NCI-H748 treated with DMSO at 0.1 percent for 48 hours (cell line): ENCODE measurements at places on chromosomes 3 and 15.

GRCh38 chr3:118641608-118642007, 393.0 kb downstream of the IGSF11 start:
- peak; percentile 80 for DNase-seq

DNA sequence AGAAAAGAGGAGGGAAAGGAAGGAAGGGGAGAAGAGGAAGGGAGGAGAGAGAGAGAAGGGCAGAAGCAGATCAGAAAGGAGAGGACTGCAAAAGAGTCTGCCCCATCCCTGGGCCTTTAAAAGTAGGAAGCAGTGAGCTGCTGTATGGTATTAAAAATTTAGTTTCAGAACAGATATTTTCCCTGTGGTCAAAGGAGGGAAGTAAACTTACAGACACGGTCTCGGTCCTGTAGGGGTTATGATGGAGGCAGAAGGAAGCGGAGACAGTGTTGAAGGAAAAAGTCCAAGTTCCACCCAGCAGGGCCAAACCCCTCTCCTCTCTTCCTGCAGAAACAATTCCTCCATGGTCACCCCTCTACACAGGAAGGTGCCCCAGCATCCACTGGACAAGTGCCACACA, 122.0 kb upstream of the PROK2 start:
- DNase-seq = no peak

- no peak for DNase-seq
Measured at GRCh38 chr3:61169621-61170251, 81.5 kb downstream of the FHIT start.

DNA sequence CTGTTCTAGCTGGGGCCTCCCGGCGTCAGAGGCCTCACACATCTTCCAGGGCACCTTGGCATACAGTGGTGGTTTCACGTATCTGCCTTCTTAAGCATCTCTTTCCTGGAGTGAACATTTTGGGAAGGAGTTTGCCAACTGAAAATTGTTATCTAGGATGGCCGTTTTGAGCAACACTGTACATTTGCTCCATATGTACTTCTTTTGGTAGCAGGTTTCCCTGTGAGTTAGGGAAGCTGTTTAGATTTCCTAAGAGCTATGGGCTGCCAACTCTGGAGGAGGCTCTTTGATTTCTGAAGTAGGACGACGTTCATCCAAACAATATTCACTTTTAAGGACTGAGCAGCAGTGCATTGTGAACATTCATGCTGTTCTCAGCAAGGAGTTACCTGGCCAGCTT, 665.9 kb downstream of the SQOR start:
- no peak for DNase-seq

- no peak for DNase-seq
Measured at GRCh38 chr3:116038968-116039650, 406.2 kb downstream of the LSAMP start.

DNA sequence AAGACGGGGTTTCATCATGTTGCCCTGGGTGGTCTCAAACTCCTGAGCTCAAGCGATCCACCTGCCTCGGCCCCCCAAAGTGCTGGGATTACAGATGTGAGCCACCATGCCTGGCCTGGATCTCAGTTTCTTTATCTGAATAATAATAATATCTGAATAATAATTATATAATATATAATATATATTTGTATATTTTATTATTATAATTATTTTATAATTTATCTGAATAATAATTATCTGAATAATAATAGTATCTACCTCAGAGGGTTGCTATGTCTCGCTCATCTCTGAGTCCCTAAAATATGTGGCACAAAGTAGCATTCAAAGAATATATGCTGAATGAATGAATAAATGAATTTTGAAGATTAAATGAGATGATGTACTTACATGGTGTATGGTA, 44.8 kb downstream of the TMEM40 start:
- DNase-seq = no peak

- no peak for DNase-seq
Measured at GRCh38 chr3:112437146-112438022, 61.9 kb downstream of the BTLA start.

DNA sequence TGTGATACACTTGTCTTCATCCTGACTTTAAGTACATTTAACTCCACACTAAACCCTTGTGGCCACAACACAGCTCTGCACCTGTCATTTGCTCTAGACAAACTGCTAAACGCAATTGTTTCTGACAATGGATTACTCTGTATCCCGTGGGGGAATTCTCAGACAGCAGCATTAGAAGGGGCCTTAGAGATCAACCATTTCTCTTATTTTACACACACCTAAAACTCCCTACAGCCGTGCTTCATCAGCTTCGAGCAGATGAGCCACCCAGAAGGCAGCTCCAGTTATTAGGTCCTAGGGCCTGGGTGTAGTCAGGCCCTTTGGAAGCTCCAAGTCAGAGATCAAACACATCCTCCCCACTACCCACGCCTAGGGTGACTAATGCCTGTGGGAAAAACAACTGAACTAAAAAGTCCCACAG, 1.3 kb upstream of the IL12A start:
- DNase-seq = no peak

- DNase-seq = no peak
Measured at GRCh38 chr15:88881775-88882174, 13.6 kb downstream of the HAPLN3 start.

DNA sequence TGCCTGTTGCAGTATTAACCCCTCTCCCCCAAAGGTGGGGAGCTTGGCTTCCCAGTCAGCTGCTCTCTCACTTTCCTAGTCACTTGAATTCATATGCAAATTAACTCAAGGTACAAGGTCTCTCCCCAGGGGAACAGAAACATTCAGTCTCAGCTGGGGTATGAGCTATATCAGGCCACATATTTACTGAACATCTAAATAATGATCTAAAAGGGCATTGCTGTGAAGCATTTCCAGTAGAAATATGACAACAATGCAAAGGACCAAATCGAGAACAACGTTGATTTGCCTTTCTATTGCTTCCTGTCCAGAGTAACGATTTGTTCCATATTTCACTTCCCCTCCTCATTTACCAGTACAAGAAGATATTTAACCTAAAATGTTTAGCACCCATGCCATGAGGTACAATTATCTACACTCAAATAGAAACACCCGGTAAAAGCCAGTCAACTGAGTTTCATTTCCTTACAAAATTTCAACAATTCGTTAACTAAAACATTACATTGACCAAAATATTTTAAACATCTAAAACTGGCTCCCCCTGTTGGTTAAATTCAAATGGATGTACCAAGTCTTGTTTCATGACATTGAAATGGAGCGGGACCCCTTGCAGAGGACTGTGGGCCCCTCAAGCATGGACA, 36.5 kb upstream of the KLHL6 start:
- DNase-seq = no peak

DNA sequence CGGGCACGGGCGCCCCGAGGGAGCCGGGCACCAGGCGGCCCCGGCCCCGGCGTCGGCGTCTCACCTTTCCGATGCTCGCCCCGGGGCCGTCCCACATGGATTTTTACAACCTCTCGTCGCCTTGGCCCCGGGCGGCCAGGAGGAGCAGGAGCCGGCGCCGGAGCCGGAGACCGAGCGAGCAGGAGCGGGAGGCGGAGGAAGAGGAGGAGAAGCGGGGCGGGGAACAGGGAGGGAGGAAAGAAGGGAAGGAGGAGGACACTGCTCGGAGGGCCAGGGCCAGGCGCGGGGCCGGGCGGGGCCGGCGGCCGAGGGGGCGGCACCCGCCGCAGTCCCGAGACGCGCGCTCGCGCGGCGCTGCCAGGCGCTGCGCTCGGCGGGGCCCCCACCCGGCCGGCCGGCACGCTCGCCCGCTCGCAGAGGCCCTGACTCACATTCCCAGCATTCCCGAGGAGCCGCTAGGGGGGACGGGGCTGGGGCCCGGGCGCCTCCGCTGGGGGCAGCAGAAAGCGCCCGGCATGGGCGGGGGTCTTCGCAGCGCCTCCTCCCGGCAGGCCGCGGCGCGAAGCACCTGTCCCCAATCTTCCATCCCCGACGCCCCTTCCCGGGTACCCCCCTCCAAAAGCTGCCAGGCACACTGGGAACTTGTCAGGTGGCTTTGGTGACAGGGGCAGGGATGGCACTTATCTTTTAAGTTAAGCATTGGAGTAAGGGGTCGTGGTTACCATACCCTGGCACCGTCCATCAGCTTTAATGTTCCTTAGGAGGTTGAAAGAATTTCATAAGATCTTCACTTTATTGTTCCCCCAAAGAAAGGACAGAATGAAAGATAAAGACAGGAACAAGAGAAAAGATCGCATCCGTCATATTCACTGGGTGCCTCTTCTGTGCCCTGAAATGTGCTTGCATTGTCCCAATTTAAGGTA, at the start of gene ERC2:
ERC2 (minus strand) TSS at position 284 of the 923 bp plus-strand sequence.
- DNase-seq = peak; percentile 25

DNA sequence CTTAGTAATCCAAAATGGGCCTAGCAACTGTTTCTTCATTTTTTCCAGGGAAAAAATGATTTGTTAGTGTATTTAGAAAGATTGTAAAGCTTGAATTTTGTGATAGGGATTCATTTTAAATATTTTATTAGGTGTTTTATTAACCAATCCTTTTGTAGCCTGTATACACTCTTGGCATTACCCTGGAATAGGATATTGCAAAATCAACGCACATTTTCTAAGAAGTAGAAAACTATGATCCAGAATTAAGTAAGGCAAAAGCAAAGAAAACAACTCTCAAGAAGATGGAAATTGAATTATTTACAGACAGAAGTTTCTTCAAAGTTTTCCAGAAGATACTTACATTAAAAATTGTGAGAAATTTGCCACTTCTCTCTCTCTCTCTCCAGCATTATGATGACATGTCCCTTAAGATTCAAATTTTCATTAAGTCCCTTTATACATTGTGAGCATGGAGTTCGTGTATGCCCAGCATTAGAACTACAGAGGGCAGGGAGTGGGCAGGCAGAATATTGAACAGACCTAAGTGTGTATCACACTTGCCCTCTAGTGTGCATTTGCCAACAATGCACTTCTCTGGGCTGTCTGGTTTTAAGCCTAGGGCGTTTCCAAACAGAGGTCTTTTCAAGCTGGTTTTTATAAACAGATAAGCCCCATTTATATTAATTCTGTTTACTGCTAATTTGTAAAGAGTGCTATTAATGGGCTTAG, 28.5 kb upstream of the CMSS1 start:
- DNase-seq = no peak

DNA sequence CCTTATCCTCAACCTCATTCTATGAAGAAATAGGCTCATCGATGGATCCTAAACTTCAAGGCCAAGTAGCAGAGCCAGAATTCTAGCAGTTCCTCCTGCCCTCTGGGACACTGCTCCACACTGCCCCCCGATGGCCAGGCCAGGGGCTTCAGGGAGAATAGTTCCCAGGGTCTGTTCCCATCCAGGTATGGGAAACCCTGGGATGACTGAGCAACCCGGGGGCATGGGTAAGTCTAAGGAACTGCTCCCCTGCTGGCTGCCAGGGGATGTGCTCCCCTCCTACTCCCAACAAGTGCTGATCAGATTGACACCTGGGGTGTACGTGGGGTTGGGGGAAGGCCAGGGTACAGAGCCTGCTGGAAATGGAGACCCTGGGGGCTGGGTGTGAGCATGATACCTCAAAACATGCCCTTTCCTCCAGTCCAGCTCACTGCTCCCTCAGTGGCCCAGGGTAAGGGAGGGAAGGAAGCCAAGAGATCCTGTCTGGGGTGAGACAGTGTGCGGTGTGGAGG, 7.6 kb downstream of the ULK3 start:
- DNase-seq = no peak

GRCh38 chr3:82308755-82309154, 547.3 kb upstream of the GBE1 start:
- no peak for DNase-seq
